ENCODE measurements at places on chromosomes 12 and 14. TPM values are rescaled to one million over a fixed set of nuclear protein-coding genes. Genes with fewer than 3 reads are reported as not detected.

Gene C3AR1
- polyA plus RNA-seq: 1.5 TPM

Gene TAS2R7
- polyA plus RNA-seq: not detected

Gene SPIC
- polyA plus RNA-seq: 0.32 TPM

Gene KCNC2
- polyA plus RNA-seq: not detected
